T-helper 1 cell (primary cell): ENCODE measurements at places on chromosomes 16 and 17.

DNA sequence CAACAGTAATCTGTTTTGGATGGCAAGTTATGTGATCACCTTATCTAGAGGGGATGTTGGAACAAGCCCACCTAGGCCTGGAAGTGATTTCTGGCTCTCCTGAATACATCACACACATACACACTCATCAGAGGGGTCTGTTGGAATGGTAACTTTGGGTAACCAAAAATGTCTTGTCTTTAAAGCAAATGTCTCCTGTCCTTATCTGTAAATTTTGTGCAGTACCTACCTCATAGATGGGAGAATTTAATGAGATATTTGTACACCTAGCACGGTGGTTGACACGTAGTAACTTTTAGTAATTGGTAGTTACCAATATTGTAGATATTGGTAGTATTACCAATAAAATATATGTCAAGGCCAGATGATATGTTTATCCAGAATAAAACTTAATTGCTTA is 24.7 kb downstream of the HAPSTR1 start:
- no peak for DNase-seq

GRCh38 chr16:55030944-55031343 is 100.3 kb downstream of the IRX5 start:
- no peak for DNase-seq

- DNase-seq, result no peak
Observed at GRCh38 chr17:2138318-2138717, 83.4 kb downstream of the HIC1 start.

DNA sequence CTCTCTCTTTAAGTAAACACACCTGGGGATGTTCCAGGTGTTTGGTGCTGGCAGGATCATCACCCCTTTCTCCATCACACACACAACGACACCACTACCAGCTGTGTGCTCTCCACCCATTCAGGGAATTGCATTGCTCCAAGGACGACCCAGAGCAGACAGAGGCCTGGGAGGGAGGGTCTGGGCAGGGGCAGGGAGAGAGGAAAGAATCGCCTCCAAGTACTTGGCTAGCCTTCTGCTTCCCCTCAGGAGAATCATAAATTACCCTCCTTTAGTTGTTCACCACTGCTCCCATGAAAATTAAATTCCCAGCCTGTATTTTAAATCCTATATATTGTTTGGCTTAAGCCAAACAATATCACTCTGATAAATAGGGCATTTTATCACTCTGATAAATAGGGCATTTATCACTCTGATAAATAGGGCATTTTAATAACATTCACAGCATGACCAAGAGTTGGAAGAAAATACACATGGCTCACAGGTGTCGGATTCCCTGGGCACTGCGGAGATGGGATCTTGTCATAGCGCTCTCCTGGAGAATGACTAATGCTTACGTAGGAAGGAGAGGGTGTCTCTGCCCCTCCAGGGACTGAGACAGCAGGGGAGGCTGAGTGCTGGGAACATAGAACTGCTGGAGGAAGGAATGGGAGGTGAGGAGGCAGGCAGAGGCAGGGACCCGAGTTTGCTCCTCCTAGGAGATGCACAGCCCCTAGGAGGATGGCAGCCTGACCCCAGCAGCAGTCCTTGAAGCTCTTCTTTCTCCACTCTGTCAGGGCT is 673.6 kb downstream of the HS3ST4 start:
- no peak for DNase-seq

DNA sequence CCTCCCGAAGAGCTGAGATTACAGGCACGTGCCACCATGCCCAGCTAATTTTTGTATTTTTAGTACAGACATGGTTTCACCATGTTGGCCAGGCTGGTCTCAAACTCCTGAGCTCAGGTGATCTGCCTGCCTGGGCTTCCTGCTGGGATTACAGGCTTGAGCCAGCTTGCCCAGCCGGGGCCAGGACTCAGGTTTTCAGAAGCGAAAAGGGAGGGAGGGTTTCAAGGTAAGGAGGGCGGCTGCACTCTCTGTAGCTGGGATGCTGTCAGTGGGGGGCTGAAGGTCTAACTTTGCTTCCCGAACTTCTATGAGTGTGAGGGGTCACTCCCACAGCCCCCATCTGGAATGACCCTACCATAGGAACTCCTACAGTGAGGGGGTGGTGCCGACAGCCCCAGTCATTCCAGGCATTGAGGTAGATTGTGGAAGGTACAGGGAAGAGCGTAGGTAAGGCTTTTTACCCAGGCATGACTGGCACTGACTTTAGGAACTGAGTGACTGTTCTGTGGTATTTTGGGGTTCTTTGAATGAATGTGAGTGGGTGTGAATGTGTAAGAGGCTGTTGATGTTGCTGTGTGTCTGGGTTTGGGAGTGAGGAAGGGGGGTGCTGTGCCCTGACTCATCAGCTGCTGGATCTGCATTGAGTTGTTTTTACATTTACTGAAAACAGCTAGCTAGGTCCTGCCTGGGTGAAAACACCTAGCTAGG is 3.8 kb upstream of the C1QL1 start:
- DNase-seq, result no peak

GRCh38 chr16:52786091-52786490 is 239.1 kb upstream of the TOX3 start:
- DNase-seq, result no peak

DNA sequence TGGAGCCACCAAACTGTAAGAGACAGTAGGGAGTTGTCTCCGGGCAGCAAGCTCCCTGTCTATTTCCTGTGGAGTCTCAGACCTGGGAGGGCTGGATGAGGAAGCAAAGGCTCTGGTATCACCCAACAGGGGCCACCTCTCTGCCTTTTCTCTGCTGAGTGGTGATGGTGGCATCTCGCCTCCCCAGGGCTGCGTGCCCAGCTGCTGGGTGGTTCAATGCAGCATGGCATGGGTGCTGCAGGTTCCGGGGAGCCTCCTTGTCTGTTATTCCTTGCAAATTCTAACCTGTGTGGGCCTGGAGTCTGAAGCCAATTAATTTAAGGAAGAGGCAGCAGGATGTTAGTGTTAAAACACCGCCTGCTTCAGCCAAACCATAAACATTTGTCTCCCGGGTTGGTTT is 78.2 kb downstream of the CCDC182 start:
- DNase-seq, result no peak

GRCh38 chr17:49494986-49495841 is at the start of gene NGFR:
NGFR (plus strand) TSS chr17:49495293; CDS start chr17:49495418, 125 bp downstream.
- peak; percentile 47 for DNase-seq

GRCh38 chr17:19002805-19003542 is 1.6 kb downstream of the FAM83G start:
- DNase-seq, result no peak

- DNase-seq, result no peak
Observed at GRCh38 chr17:78783711-78784324, 1.7 kb upstream of the CYTH1 start.

DNA sequence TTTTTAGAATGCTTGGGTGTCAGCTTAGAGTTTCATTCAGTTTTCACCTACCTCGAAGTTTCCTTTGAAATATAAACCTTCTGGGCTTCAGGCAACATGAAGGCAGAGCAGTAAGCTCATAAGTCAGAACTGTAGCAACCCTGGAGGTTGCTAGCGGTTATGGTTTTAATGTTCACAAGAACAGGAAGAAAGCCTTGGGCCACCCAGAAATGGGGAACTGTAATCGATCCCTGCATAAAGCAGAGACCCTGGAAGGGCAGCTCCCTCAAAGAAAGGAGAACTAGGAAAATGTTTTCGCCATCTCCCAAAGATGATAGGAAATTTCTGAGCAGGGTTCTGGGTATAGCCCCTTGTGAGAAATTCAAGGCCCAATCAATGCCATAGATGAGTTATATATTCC is 47.8 kb upstream of the RASL10B start:
- no peak for DNase-seq

- DNase-seq, result no peak
Observed at GRCh38 chr17:73266796-73267195, 5.1 kb upstream of the CPSF4L start.

DNA sequence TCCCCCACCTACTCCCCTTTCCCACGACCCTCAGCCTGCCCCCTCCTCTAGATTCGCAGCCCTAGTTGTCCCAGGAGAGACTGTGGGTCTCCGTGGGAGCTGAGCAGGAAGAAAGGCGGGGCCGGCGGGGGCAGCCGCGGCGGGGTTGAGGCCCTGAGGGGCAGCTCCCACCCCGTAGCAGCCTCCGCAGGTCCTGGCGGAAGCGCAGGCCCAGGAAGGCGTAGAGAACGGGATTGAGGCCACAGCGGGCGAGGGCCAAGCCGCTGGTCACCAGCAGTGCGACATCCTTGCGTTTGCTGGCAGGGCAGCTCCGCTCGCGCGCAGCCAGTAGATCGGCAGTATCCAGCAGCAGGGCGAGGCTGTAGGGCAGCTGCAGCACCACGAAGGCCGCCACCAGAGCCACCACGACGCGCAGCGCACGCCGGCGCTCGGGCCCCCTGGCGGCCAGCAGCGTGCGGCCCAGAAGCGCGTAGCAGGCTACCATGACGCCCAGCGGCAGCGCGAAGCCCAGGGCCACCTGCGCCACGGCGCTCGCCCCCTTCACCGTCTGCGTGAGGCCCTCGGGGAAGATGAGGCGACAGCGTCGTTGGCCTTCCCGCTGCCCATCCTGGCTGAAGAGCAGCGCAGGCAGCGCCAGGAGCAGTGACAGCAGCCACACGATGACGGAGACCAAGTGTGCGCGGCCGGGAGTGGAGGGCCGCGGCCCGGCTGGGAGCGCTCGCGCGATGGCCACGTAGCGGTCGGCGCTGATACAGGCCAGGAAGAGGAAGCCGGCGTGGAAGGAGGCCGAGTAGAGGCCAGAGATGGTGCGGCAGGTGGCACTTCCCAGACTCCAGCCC is 1.9 kb downstream of the CCR10 start:
- peak; percentile 68 for DNase-seq

- no peak for DNase-seq
Observed at GRCh38 chr17:38745545-38745944, 2.6 kb downstream of the PCGF2 start.

- no peak for DNase-seq
Observed at GRCh38 chr16:19223235-19224170, 55.5 kb downstream of the SYT17 start.

DNA sequence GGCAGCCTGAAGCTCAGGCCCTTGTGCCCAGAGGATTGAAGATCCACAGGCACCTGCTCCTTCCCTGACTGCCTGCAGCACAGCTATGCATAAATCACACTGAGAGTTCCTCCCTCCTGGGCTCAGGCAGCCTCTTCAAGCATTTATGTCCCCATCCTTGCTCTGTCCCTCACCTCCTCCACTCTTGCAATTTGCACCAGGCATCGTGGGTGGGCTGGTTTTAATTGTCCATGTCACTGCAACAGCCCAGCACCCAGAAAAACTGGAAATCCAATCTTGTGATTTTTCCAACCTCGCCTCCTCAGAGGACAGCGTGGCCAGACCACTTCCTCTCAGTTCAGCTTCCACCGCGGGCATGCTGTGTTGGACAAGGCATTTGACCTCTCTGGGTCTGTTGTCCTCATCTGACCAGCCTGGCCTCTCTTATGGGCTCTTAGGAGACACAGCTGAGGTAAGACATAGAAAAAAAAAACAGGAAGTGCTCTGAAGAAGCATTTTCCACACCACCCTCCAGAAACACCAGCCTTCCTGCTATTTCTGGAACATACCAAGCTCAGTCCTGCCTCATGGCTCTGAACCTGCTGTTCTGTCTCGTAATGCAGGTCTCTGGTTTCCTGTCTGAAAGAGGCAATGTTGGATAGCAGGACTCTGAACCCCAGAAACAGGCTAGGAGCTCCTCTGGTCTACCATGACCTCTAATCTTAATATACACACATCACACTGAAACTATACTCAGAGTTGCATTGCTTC is 8.3 kb downstream of the TMEM114 start:
- no peak for DNase-seq

DNA sequence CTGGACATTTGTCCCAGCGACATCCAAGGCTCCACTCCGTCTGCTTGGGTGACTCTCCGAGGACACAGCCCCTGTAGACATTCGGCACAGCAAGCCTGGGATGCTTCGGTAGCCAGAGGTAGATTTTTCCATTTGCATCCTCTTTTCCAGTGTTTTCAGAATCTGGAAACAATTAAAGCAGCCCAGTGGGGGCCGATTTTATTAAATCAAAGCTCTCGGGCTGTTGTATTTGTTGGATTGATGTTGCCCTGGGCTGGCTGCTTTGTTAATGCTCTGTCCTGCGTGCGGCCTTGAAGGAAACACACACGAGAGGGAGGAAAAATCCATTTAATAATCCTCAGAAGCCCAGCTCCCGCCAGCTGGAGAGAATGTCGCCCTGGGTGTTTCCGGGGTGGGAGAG is 158.1 kb upstream of the CIBAR2 start:
- no peak for DNase-seq

- no peak for DNase-seq
Observed at GRCh38 chr17:34567691-34568465, 11.5 kb upstream of the TMEM132E start.

DNA sequence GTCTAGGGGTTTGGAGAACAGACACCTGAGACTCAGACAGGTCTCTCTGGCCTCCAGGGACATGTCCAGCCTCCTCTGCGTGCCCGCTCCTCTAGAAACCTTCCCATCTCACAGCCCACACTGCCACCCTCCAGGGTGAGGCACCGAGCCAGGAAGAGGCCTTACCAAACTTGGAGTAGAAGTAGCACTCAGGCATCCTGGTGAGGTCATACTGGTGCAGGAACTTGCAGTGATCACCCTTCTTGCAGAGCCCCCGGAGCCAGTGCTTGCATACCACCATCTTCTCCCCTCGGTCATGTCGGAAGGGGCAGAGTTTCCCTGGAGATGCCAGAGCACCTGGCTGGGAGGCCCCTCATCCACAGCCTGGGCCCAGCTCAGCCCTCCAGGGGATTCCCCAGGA is 4.2 kb downstream of the CPSF4L start:
- DNase-seq, result no peak

- DNase-seq, result no peak
Observed at GRCh38 chr16:22970209-22970865, 156.4 kb downstream of the HS3ST2 start.

- DNase-seq, result no peak
Observed at GRCh38 chr17:45768000-45768399, 16.1 kb upstream of the CRHR1 start.

GRCh38 chr16:11374255-11374654 is 29.0 kb downstream of the RMI2 start:
- DNase-seq, result no peak

GRCh38 chr16:10622036-10622921 is 41.9 kb upstream of the EMP2 start:
- DNase-seq, result no peak

- DNase-seq, result no peak
Observed at GRCh38 chr17:59361916-59362810, 30.7 kb downstream of the YPEL2 start.

- no peak for DNase-seq
Observed at GRCh38 chr17:40479754-40480480, 21.5 kb downstream of the TNS4 start.

DNA sequence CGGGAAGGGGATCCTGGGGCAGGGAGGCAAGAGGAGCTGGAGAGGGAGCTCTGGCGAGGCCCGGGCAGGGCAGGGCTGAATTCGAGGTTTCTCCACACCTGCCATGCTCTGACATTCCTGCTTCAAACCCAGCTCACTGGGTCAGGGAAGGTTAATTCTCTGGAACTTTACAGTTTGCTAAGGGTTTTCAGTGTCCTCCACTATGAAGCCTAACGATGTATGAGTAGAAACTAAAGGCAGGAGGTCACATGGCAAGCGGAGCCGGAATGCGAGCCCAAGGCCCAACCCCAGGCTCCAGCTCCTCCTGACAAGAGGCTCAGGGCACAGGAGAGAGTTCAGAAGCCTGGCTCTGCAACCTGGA is 29.2 kb downstream of the DCAKD start:
- DNase-seq, result no peak

GRCh38 chr17:47276444-47276843 is 22.8 kb downstream of the ITGB3 start:
- no peak for DNase-seq

- DNase-seq, result no peak
Observed at GRCh38 chr16:56793492-56793891, 63.6 kb downstream of the NUP93 start.

GRCh38 chr16:81841722-81842121 is 62.6 kb downstream of the PLCG2 start:
- no peak for DNase-seq

- DNase-seq, result no peak
Observed at GRCh38 chr16:68353366-68353765, 42.5 kb downstream of the PRMT7 start.
